ENCODE measurements at places on chromosomes 2 and 18. TPM values are rescaled to one million over a fixed set of nuclear protein-coding genes. Genes with fewer than 3 reads are reported as not detected.

DNA sequence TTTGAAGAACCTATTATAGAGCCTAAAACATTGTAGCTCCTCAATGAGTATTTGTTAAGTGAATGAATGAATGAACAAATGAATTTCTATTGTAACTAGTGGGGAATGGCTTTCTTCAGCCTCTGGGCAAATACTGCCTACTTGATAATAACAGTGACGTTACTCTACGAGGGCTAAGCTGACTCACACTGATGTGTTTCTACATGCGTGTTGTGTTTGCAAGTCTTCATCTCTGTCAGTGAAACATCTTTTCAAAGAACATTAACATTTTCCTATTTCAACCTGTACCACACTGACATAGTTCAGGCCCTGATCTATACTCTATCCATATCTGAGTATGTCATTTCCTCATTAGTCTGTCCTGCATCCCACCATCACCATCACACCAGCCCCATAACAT, 319.9 kb upstream of the ACVR2A start:
- no peak for DNase-seq
- H3K27ac ChIP-seq: no peak overlapping the region
- no peaks in the 10 kb centered on the region for H3K4me1 ChIP-seq
- no peaks in the 10 kb centered on the region for H3K27me3 ChIP-seq

DNA sequence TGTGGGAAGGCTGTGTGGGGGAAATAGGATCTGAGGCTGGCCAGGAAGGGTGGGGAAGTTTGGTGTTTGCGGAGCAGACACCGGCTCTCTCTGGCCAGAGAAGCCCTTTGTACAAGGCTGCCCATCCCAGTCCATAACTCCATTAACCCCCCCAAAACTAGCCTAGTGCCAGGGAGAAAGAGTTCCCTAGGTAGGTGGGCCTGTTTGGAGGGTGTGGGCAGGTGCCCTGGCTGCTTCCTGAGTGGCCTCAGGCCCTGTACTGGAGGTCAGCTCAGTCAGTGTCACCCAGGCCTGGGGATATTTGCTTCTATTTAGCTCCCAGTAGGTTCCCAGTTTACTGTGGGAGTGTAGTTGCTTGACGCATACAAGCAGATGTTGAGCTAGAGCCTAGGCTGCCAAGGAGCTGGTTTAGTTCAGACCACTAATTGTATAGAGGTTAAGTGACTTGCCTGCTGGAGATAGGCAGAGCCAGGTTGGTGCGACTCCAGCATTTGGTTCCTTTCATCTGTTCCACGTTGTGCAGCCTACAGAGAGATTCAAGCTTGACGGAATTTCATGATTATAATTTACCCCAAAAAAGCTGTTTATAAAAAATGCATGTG, 2.9 kb upstream of the GREB1 start:
- H3K27me3 ChIP-seq: peaks cover 5% of the 10 kb centered on the region
- no peaks in the 10 kb centered on the region for H3K4me1 ChIP-seq
- DNase-seq: no peak
- H3K36me3 ChIP-seq: no peaks in the 10 kb centered on the region
- H3K27ac ChIP-seq: no peak overlapping the region

The INPP5D gene
- 0.51 TPM for total RNA-seq

- H3K4me3 ChIP-seq: no peak overlapping the region
- H3K27ac ChIP-seq: no peak overlapping the region
- H3K36me3 ChIP-seq: no peaks in the 10 kb centered on the region
- DNase-seq: no peak
- no peaks in the 10 kb centered on the region for H3K27me3 ChIP-seq
These were observed 70.6 kb downstream of the MGAT5 start for GRCh38 chr2:134324430-134324829.

- H3K4me1 ChIP-seq: no peaks in the 10 kb centered on the region
- no peak overlapping the region for H3K4me3 ChIP-seq
- no peak overlapping the region for H3K27ac ChIP-seq
These were observed 181.6 kb downstream of the MYCN start for GRCh38 chr2:16121986-16122390.

GRCh38 chr2:156470975-156471583, 34.9 kb downstream of the GPD2 start:
- no peak overlapping the region for H3K4me3 ChIP-seq
- H3K27ac ChIP-seq: no peak overlapping the region
- H3K4me1 ChIP-seq: no peaks in the 10 kb centered on the region

GRCh38 chr2:133579274-133579673, 11.0 kb upstream of the NCKAP5 start:
- peaks cover 7% of the 10 kb centered on the region for H3K4me1 ChIP-seq
- H3K4me3 ChIP-seq: no peak overlapping the region
- no peaks in the 10 kb centered on the region for H3K27me3 ChIP-seq
- H3K36me3 ChIP-seq: no peaks in the 10 kb centered on the region
- H3K27ac ChIP-seq: no peak overlapping the region
- peak; percentile 79 for DNase-seq

The AOX1 gene
- total RNA-seq: 81.4 TPM

The RUFY4 gene
- total RNA-seq: not detected

GRCh38 chr2:3479430-3480320, 39.7 kb downstream of the ADI1 start:
- H3K4me3 ChIP-seq: no peak overlapping the region
- no peaks in the 10 kb centered on the region for H3K4me1 ChIP-seq
- no peak overlapping the region for H3K27ac ChIP-seq
- H3K36me3 ChIP-seq: peaks cover 7% of the 10 kb centered on the region
- H3K27me3 ChIP-seq: no peaks in the 10 kb centered on the region
- DNase-seq: no peak

- no peak for DNase-seq
- H3K36me3 ChIP-seq: no peaks in the 10 kb centered on the region
- H3K27me3 ChIP-seq: peaks cover 5% of the 10 kb centered on the region
- peaks cover 4% of the 10 kb centered on the region for H3K4me1 ChIP-seq
- H3K4me3 ChIP-seq: no peak overlapping the region
These were observed 30.7 kb downstream of the TCF23 start for GRCh38 chr2:27179344-27180000.

The ING5 gene
- total RNA-seq: 30.0 TPM

The C2orf78 gene
- total RNA-seq: not detected

The C2orf80 gene
- not detected for total RNA-seq

The GPR39 gene
- 1.3 TPM for total RNA-seq

DNA sequence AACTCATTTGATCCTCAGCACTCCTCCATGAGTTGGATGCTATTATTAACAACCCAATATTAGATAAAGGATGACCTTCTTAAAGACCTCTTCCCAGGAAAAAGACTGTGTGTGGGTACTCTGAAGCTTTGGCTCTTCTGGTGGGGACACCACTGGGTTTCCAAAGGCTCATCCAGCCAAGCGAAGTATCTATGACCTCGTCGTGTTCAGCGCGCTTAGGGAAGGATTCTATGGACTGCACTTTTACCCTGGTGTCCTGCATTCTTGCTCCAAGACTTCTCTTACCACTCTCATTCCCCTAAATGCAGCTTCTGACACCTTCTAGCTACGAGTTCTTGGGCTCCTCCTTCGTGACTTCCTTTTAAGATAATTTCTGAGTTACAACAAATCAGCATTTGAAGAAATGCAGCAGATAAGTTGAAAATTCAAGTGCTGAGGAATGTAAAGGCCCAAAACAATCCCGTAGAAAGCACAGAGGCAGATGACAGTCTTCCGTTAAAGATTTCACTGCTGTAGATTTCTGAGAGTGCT, 673 bp upstream of the HNMT start:
- H3K36me3 ChIP-seq: no peaks in the 10 kb centered on the region
- no peak for DNase-seq
- peak overlapping the region; percentile 77 for H3K27ac ChIP-seq
- H3K27me3 ChIP-seq: no peaks in the 10 kb centered on the region
- H3K4me1 ChIP-seq: peaks cover 5% of the 10 kb centered on the region

The ZNF892 gene
- 7.3 TPM for total RNA-seq

GRCh38 chr18:79792096-79792987, 5.4 kb upstream of the KCNG2 start:
- H3K27me3 ChIP-seq: peaks cover 11% of the 10 kb centered on the region
- peak overlapping the region; percentile 15 for H3K4me3 ChIP-seq
- no peaks in the 10 kb centered on the region for H3K36me3 ChIP-seq
- peak overlapping the region; percentile 97 for H3K27ac ChIP-seq
- DNase-seq: no peak

- H3K36me3 ChIP-seq: peaks cover 15% of the 10 kb centered on the region
- H3K4me3 ChIP-seq: no peak overlapping the region
- no peaks in the 10 kb centered on the region for H3K27me3 ChIP-seq
- DNase-seq: no peak
These were observed 11.2 kb downstream of the TMEM127 start for GRCh38 chr2:96254571-96254970.

DNA sequence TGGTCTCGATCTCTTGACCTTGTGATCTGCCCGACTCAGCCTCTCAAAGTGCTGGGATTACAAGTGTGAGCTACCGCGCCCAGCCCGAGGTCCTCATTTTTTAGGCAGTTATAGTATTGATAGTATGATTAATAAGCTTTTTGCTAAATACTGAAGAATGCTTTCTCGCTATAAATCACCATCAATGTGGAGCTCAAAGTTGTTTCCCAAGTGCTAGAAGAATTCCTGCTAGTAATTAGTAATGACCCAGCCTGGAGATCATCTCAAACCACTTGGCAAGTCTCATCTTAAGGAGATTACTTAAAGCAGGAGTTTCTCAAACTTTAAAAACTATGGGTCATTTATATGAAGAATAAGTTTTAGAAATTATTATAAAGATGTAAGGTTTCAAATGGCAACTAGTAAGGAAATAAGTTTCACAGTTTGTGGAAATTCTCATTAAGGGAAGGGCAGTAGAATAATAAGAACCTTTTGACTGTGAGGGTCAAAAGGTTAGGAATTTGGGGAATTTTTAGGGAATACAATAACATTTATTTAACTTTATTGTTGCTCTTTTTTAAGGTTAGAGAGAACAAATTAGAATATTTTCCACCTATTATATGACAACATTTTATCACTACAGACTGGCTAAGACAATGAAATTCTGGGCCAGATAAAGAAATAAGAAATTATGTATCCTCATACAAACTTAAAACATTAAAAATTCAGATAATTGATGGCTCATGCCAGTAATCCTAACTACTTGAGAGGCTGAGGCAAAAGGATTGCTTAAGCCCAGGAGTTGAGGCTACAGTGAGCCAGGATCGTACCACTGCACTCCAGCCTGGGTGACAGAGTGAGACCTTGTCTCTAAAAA, 148.6 kb upstream of the MAP3K20 start:
- peak; percentile 26 for DNase-seq
- H3K27me3 ChIP-seq: no peaks in the 10 kb centered on the region
- no peaks in the 10 kb centered on the region for H3K36me3 ChIP-seq
- no peak overlapping the region for H3K27ac ChIP-seq
- no peak overlapping the region for H3K4me3 ChIP-seq

The IHH gene
- total RNA-seq: not detected

DNA sequence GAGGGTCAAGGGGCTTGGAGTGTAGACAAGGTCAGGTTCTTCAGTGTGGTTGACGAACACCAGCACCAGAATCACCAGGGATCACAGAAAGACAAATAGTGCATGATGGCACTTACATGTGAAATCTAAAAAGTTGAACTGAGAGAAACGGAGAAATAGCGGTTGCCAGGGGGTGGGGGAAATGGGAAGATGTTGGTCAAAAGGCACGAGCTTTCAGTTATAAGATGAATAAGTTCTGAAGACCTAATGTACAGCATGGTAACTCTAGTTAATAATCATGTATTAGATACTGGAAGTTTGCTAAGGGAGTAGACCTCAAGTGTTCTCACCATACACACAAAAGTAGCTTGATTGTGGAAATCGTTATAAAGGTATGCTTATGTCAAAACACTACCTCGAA, 43.7 kb upstream of the DARS1 start:
- H3K4me1 ChIP-seq: no peaks in the 10 kb centered on the region
- H3K27me3 ChIP-seq: no peaks in the 10 kb centered on the region
- no peak overlapping the region for H3K27ac ChIP-seq
- no peaks in the 10 kb centered on the region for H3K36me3 ChIP-seq
- DNase-seq: no peak

DNA sequence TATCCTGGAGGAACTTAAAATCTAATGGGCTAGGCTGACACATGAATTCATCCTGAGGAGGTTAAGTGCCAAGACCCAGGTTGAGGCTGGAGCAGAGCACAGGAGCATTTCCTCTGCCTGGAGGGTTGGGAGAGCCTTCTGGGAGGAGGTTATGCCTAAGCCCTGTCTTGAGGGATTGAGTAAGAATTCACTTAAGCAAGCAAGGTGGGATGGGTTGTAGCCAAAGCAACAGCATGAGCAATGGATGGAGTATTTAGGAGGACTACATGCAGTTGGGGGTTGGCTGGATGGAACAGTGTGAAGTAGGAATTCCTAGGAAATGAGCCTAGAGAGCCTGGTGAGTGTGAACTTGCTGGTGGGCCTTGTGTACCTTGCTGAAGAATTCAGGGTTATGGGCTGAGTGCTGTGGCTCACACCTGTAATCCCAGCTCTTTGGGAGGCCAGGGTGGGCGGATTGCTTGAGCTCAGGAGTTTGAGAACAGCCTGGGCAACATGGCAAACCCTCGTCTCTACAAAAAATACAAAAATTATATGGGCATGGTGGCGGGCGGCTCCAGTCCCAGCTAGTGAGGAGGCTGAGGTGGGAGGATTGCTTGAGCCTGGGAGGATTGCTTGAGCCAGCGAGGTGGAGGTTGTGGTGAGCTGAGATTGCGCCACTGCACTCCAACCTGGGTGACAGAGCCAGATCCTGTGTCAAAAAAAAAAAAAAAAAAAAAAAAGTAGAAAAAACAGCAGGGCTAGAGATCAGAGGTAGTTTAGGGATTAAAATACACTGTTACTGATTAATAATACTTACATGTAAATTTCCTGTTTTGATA, 22.2 kb downstream of the TANC1 start:
- H3K36me3 ChIP-seq: no peaks in the 10 kb centered on the region
- H3K27me3 ChIP-seq: no peaks in the 10 kb centered on the region
- no peak overlapping the region for H3K4me3 ChIP-seq
- H3K4me1 ChIP-seq: peaks cover 14% of the 10 kb centered on the region

The PROKR1 gene
- total RNA-seq: not detected

The SERPINE2 gene
- total RNA-seq: 77.9 TPM

DNA sequence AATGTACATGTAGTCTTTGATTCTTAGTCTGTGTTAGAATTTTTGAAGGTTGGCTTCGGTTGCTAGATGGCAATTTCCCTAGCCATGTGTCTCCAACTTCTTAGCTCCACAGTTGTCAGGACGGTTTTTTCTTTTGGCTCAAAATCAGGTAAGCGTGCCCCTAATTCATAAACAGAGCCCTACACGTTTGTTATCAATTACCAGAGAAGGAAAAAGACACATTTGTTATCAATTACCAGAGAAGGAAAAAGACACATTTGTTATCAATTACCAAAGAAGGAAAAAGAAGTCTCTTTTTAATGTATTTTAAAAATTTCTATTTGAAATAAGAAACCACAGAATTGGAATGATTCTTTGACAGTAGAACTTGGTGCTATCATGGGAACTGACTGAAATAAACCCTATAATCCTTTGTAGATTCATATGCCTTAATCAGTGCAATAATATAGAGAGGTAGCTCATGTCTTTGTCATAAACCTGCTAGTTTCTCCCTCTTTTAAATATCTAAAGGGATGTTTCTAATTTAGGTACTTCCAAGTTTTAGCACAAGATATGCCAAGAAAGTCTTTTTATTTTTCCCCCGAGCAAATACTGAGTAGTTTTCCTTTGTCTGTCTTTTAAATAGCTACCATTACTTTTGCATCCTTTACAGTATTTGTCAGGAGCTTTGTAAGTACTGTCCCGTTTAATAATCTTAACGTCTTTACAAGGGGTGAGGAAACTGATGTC, 35.9 kb downstream of the CAMKMT start:
- no peaks in the 10 kb centered on the region for H3K4me1 ChIP-seq
- H3K27ac ChIP-seq: no peak overlapping the region
- H3K27me3 ChIP-seq: no peaks in the 10 kb centered on the region
- H3K36me3 ChIP-seq: no peaks in the 10 kb centered on the region

GRCh38 chr2:174824068-174824467, 59.8 kb upstream of the CHRNA1 start:
- H3K4me1 ChIP-seq: peaks cover 27% of the 10 kb centered on the region
- H3K27me3 ChIP-seq: no peaks in the 10 kb centered on the region

The UPP2 gene
- total RNA-seq: not detected
